Bronchial epithelial cell (primary cell): ENCODE measurements at places on chromosomes 12 and 14.

- peak; percentile 2 for DNase-seq
Observed at GRCh38 chr12:113092607-113093408, 36.3 kb downstream of the DTX1 start.

- no peak for DNase-seq
Observed at GRCh38 chr12:95505039-95505438, 31.1 kb downstream of the METAP2 start.

DNA sequence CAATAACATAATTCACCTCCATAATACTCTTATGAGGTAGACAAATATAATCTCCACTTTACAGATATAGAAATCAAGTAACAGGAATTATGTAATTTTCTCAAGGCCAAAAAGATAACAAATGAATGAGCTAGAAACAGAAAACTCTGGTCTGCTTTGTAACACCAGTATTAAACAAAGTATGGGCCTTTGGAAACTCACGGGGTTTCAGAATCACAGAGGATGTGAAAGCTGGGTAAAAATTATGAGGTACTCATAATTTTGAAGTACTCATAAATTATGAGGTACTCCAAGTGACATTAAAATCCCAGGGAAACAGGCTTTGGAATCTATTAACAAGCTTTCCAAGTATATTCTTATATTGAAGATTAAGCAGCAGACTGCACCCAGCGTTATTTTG is 140.2 kb downstream of the MED13L start:
- DNase-seq = no peak

DNA sequence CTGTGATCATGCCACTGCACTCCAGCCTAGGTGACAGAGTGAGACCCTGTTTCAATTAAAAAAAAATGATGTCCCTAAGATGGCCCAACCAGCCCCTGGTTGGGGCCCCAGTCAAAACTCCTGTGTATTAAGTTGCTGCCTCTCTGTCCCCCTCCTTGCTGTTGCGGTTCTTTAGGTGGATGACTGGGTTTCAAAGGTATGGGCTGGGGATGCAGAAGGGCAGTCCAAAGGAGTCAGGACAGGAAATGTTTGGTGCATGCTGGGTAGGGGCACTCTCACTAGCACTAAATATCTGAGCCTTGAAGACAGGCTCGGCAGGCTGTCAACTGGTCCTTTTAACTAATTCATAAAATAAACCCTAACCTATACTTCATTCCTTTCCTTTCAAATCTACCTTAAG is 12.0 kb upstream of the PIP4K2C start:
- no peak for DNase-seq

DNA sequence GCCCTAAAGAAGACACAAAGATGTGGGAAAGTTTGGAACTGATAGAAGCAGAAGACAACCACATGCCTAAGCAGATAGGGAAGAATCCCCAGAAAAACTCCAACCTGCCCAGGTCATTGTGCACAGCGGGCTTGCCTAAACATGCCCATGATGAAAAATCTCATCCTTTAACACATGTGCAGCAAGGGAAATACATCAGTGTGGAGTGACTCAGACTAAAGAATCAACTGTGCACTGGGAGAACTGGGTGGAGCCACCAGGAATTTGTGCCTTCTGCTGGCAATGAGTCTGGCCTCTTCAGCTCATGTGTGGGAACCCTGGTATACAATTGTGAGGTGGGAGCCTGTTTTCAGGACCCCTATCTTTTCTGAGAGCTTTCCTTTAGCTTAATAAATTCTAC is 398.5 kb downstream of the FSCB start:
- peak; percentile 87 for DNase-seq

DNA sequence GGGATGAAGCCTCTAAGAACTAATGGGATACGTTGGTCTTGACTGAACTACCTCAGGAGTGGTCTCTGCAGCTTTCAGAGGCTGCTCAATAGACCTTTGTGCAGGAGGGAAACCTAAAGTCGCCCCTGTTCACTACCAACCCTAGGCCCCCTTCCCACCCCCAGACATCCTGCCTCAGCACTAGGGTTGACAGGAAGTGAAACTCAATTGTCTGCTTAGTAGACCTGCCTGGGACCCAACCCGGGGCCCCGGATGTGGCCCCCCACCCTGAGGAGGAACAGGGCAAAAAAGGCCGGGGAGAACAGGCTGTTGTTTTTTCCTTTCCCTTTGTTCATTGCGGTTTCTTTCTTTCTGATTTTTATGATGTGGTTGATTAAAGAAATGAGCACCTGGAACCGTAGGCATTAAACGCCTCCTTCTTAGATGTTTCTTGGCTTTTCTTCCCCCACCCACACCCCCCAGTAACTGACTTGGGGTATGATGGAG is 1.6 kb upstream of the DGKA start:
- DNase-seq = no peak

- DNase-seq = no peak
Observed at GRCh38 chr14:73290279-73290678, 53.0 kb downstream of the PAPLN start.

DNA sequence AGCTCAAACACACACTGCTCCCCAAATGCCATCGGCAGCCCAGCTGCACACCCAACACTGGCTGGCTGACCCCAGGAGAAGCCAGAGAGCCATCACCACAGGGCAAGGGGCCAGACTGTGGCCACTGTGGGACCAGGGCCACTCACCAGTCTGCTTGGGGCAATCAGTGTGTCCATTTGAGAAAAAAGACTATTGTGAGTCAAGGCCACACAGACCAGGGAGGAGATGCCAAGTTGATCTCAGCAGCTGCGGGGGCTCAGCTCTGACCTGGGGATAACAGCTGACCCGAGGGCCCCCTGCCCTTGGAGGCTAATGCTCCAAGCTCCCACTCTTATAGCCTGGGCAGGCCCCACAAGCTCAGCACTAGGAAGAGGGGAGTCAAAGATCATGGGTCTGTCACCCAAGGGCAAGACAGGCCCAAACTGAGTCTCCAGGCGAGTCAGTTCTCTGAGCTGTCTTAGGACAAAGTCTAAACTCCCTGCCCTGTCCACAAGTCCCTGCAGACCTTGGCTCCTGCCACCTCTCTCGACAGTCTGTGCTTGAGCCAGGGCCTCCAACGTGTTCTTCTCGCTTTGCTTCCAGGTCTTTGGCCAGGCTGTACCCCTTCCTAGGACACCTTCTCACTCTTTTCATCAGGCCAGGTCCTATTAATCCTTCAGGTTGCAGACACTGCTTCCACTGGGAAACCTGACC is 30.1 kb upstream of the PNMA1 start:
- peak; percentile 50 for DNase-seq

DNA sequence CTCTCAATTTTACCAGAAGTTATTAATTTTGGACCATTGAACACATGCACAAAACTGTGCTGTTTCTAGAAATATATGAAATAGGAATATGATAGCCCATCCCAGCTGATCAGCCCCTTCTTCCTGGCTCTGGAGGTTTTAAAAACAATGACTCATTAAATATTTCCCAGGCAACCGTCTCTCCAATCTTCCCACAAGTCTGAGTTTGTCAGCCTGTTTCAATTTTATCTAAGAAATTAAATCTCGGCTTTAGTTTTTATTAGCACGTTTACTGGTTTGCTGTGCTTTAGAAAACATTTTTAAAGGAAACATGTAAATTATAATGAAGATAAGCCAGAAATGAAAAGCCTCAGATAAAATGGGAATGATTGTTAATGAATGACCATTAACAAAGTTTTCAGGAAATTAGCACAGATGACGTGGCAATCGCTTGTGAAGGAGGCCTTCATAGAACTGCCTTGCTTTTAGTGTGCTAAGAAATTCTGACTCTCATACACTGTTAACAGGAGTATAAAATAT is 89.3 kb upstream of the RAP1B start:
- DNase-seq = peak; percentile 74

DNA sequence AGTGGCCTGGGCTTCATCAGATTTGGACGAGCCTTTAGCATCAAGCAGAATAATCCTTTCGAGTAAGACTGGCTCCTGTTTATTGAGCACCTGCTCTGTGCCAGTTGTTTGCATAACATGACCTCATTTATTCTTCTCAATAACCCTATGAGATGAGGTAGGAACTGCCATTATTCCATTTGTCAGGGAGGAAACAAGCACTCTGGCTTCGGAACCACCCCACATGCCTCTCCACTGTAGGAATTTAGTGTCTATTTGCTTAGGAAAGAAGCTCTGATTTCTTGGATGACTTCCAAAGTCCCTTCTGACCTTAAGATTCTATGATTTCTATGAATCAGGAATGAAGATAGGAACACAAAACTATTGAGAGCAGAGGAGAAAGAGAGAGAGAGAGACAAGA is 11.0 kb downstream of the SAMD4A start:
- DNase-seq = no peak

DNA sequence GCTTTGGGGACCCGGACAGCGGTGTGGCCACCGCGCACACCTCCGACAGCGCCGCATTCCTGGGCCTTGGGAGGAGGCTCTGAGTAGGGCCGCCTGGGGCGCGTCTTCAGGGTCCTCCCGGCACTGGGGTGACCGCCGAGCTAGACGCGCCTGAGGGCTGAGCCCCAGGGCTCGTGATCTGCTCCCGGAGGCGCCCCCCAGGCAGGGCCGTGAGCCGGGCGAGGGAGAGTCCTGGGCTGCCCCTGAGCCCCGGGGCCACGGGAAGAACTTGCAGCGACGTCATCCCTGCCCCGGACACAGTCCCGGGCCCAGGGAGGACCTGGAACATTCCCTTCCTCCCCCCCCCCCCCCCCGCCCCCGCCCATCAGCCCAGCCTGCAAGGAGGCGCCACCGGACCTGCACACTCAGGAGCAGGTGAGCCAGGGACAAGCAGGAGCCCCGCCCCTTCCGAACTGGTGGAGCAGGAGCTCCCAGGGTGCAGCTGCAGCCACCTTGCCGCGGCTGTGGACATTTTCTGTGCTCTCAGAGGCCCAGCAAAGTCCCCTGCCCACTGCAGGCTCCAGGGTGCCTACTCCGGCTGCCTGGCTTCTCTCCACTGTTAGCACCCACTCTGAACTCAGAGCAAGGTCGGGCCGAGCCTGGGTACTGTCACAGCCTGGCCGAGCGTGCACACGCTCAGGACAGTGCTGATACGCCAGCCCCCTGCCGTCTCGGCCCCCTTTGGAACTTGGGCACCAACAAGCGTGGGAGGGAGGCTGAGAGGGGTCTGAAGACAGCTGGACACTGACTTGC is 50.7 kb downstream of the A2M start:
- DNase-seq = peak; percentile 63

- DNase-seq = no peak
Observed at GRCh38 chr12:113315358-113315757, 19.6 kb downstream of the SLC8B1 start.

DNA sequence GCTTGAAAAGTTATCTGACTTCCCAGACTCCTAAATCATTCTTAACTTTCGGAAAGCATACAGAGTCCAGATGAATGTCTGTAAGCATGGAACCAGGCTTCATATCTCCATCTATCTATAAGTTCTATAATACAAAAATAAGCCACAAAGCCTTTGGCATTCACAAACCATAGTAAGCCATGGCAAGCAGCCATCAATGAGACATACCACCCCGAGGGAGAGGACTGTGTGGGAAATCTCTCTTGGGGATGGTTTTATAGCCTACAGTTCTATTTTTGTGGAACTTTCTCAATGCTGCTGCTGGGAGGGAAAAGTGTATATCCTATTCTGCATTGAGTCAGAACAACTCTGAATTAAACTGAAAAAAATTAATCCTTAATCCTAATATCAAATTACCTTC is 20.4 kb downstream of the EGLN3 start:
- no peak for DNase-seq

GRCh38 chr14:23185063-23185462 is 1.6 kb upstream of the SLC7A8 start:
- peak; percentile 59 for DNase-seq

DNA sequence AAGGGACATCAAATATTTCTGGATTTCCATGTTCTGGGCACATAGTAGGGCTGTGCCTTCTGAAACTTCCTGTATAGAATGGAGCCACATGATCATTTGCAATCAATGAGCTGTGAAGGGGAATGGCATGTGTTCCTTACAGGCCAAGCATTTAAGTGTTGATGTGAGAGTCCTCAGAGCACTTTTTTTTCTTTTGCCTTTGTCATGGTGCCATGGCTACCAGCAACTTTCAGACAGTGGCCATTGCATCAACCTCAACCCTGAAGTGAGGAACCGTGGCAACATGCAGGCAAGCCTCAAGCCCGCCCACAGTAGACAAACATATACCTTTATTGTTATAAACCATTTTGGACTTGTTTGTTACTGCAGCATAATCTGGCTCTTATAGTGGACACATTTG is 948.1 kb downstream of the NRXN3 start:
- no peak for DNase-seq

GRCh38 chr14:56889705-56890104 is 79.4 kb upstream of the OTX2 start:
- DNase-seq = no peak

DNA sequence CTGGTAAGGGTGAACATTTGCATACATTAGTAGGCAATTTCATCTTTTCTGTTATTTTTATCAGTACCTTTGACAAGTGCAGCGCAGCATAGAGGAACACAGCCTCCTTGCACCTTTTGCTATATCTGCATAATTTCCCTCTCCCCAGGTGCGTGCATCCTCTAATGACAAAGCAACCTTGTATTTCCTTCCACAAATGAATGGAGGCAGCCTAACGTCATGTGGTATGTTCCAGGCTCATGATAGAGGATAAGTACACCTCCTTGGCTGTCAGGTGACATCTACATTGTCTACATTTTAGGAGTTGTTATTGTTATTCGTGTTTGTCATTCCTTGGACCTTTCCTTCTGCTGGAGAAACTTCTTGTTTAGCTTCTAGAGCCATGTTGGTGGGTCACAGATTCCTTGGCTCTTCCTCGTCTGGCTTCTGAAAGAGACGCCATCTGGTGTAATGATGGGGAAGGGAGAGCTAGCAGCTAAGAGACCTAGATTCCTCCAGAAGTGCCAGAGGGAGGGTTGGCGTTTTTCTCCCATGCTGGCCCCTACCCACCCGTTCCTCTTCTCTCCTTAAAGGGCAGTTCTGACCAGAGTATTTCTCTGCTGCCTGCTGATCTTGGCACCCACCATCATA is 37.0 kb downstream of the EVL start:
- DNase-seq = no peak

- no peak for DNase-seq
Observed at GRCh38 chr14:87306409-87307168, 686.4 kb downstream of the GALC start.

GRCh38 chr12:18496156-18496555 is 234.8 kb downstream of the PIK3C2G start:
- DNase-seq = no peak

GRCh38 chr12:64918344-64918743 is 93.9 kb downstream of the TBC1D30 start:
- no peak for DNase-seq

GRCh38 chr14:93830753-93831461 is 42.6 kb upstream of the PRIMA1 start:
- peak; percentile 12 for DNase-seq

GRCh38 chr12:129558036-129558435 is 345.8 kb downstream of the TMEM132D start:
- DNase-seq = no peak

GRCh38 chr12:7108796-7109571 is at the start of gene C1RL:
C1RL (minus strand) TSS chr12:7109214; CDS start chr12:7109180, 34 bp downstream.
- peak; percentile 64 for DNase-seq

- no peak for DNase-seq
Observed at GRCh38 chr12:105291531-105291930, 39.0 kb upstream of the C12orf75 start.

- DNase-seq = no peak
Observed at GRCh38 chr14:94773061-94773648, 3.2 kb upstream of the GSC start.
